ENCODE measurements at places on chromosomes 4 and X. TPM values are rescaled to one million over a fixed set of nuclear protein-coding genes. Genes with fewer than 3 reads are reported as not detected.

Gene SPANXB1
- total RNA-seq: not detected

Gene GAGE13
- not detected for total RNA-seq

Gene FANCB
- total RNA-seq: 11.3 TPM

Gene CYTL1
- 1.7 TPM for total RNA-seq

Gene TMEM31
- total RNA-seq: 0.55 TPM

Gene OPHN1
- 1.5 TPM for total RNA-seq

Gene ODAM
- not detected for total RNA-seq

Gene GPR101
- not detected for total RNA-seq

Gene MAGEA4
- 0.68 TPM for total RNA-seq

Gene GABRA4
- total RNA-seq: not detected

Gene GPR119
- total RNA-seq: not detected

Gene PDE6B
- 10.2 TPM for total RNA-seq

Gene TEX13C
- 0.24 TPM for total RNA-seq

- DNase-seq: no peak
Observed at GRCh38 chr4:10656988-10657387, 27.6 kb downstream of the CLNK start.

DNA sequence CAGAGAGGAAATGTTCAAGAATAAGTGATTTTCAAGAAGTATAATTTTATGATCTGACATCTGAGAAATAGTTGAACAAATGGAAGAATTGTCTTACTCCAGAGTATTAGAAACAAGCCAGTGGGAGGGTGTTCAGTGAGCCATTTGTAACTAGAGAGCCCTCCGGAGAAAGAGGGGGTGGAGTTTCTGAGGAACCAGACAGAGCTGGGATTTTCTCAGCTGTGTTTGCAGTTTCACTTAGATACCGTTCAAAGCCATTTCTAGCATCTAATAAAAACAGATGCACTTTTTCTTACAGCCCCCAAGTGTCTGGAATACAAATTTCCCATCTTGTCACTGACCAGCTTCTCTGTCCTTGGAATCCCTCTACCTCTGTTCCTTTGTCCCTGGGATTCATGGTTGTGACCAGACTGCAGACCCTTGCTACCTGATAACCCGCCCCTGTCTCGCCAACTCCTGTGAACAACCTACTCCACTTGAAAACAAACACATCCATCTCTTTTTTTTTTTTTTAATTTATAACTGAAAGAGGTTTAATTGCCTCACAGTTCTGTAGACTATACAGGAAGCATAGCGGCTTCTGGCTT is 132.8 kb upstream of the KLF3 start:
- DNase-seq: no peak

DNA sequence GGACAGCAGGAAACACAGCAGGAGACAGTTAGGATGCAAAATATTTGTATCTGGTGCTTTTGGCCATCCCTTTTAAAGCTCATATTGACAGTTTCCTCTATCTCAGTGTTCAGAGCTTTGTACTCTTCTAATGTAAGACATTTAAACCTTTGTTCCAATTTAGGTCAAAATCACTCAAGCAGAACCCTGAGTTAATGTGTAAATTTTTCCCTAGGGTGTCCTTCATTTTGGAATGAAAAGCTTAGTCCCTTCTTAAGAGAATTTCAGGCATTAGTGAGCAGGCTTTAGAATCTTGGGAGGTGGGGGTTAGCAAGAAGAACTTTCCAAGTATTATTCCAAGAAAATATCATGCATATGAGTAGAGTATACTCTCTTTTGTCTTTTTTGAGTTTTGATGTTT is 188.7 kb downstream of the GBA3 start:
- no peak for DNase-seq

DNA sequence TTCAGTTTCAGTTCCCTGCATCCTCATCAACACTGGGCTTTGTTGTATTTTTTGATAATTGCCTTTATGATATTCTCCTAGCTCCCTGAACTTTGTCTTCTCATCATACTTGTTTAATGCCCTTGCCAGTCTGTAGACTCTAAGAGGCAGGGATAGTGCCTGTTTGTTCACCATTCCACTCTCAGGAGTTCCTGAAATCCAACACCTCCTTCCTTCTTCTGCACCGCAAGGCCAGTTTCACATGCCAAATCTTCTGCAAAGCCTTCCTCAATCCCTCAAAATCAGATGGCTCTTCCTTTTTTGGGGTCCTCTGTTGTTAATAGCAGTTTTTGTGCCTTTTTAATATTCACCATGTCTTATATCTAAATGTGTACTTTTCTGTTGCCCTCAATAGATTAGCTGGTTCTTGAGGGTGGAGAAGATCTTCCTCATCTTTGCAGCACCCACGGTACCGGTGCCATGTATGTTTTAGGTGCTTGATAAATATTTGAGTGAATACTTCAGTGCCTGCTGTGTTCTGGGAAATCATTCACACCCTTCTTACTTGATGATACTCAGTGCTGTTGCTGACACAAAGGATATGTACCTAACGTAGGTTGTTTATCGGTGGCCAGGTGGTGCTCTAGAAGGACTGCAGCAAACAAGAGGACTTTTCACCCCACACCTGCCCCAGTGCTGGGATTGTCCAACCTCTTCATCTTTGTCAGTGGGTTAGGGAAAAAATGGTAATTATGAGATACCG is 85.3 kb upstream of the LIMCH1 start:
- no peak for DNase-seq

- no peak for DNase-seq
Observed at GRCh38 chr4:42541647-42542046, 115.3 kb downstream of the ATP8A1 start.

GRCh38 chr4:64341711-64342110 is 67.5 kb downstream of the TECRL start:
- DNase-seq: no peak

DNA sequence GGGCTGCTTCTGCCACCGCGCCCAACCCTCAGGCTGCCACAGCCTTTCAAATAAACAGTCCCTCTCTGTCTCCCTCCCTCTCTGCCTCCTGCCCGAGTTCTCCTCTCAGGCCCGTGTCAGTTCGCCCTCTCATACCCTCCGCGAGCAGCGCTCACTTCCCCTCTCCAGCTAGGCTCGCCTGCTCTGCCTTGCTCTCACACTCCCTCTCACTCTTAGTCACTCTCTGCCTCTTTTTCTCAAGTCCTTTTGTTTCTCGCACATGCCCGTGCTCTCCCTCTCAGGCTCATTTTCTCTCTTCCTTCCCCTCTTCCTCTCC is 3.2 kb downstream of the EFNB1 start:
- DNase-seq: peak; percentile 27

- no peak for DNase-seq
Observed at GRCh38 chrX:85504381-85504780, 124.9 kb upstream of the POF1B start.

DNA sequence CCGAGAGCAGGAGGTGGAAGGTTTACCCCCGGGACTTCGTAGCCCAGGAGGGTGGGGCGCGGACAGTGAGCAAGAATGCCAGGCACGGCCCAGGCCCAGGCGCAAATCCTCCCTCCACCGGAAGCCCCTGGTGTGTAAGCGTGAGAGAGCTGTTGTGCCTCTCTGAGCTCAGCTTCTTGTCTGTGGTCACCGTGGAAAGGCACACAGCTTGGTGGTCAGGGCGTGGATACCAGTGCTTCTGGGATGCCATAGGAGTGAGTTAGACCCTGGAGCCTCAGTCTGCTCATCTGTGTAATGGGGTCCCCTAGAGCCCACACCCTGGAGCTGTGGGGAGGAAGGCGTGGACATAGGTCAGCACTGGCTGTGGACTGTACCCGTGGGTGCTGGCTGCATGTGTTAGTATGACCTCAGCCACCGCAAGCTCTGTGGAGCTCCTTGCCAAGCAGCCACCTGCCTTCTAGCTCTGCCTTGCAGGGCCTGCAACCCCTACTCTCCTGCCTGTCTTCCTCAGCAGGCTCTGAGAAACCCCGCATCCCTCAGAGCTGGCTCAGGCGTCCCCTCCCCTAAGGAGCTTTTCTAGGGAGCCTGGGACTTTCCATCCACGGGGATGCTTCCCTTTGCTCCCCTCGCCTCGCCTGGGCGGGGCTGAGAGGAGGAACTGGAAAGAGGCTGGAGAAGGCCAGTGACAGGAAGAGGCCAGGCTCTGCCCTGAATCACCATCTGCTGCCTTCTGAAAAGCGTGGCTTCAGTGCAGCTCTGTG is 28.0 kb upstream of the AFAP1 start:
- no peak for DNase-seq

- DNase-seq: no peak
Observed at GRCh38 chr4:1474126-1475090, 68.2 kb upstream of the NKX1-1 start.

DNA sequence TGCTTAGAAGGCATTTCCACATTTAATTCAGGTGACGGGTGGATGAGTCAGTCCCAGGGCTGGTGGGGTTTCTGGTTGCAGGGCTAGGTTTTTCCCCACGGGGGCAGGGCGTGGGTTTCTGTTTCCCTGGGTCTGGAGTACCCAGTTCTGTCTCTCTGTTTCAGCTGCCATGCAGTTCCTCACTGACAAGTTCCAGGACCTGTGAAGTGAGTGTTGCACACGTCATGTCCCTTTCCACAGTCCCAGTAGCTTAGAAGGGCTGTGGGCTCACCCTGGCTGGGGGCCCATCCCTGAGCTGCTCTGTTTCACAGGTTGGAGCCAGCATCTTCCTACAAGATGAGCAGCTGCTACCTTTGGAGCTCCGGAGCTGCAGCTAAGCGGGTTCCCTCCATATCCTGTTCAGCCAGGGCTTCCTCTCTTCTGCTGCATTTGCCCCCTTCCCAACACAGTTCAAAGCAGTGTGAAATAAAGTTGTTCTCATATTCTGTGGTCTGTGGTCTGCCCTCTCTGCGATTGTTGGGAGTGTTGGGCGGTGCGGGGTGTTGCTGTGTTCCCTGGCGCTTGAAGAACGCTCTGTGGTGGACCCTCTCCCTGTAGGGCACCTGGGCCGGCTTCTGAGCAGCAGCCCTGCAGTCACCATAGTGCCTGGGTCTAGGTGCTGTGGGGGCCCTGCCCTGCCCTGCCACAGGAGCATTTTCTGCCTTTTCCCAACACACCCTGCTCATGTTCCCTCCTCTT is 3.9 kb downstream of the LOC101059915 start:
- DNase-seq: no peak

- DNase-seq: no peak
Observed at GRCh38 chr4:180098586-180098985, 2144.6 kb upstream of the TENM3 start.

DNA sequence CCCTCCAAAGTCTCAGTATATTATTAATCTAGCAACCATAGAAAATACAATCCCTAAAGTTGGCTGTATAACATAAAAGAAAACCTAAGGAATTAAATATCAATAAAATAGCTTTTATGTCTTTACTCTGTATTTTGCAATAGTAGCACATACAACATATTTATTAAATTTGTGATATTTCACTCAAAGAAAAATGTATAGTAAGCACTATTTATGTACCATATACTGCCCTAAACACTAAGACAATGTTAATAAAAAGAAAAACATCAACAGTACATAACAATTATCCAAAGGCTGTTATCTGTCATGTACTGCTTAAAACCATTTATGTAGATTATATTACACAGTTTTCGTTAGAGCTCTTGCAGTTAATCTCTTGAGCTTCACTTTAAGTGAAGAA is 834.5 kb upstream of the INTU start:
- DNase-seq: no peak

GRCh38 chr4:98027827-98028226 is 115.4 kb downstream of the STPG2 start:
- no peak for DNase-seq

DNA sequence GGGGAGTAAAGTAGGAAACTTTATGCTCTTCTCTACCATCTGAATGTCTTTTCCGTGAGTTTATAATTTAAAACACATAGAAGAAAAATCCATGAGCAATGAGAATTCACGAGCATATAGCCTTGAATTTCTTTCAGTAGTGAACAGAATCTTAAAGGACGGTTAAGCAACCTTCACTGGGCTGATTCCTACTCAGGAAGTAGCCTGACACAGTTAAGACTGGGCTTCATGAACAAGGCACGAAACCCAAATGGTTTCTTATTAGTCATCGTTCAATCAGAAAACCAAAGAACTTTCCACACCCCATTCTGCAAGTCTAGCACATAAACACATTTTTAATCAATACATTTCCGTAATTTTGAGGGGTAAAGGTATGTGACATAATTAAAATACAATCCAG is 95.8 kb downstream of the SH3KBP1 start:
- no peak for DNase-seq

DNA sequence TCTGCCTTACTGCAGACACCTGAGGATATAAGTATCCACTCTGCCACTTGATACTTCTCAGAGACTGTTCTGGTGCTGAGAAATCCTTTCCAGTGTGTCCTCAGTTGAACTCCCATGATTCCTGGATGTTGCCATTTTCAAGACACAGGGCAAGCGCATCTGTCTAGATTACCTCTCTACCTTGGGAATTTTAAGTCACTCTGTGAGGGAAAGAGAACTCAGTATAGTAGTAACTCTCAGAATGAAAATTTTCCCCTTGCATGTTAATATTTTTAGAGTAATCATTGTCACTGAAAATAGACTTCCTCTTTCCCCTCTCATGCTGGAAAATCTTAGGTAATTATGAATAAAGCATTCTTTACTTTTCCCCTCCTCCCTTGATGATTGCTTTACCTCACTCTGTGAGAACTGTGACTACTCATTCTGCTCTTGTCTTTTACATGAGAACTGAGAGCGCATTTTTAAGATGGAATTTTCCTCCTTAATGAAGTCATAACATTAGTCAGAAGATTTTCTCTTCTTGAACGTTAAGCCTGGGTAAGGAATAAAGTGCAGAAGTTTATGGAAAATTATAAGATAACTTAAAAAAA is 45.0 kb downstream of the TET2 start:
- DNase-seq: no peak

DNA sequence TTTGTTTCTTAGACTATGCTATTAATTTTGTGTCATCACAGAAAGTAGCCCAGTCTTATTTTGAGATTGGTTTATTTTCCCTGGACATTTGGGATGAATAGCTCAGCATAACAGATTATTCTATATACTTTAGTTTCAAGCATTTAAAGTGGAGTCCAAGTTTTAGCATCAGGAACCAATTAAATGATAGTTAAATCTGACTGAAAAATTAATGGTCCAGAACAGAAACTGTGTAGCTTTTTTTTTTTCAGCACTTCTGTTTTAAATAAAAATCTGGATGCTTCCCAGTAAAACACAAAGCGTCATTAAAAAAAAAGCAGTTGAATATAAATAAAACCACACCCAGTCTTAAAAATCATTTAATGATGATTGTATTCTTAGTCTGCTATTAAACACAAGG is 59.4 kb upstream of the PITX2 start:
- DNase-seq: no peak

DNA sequence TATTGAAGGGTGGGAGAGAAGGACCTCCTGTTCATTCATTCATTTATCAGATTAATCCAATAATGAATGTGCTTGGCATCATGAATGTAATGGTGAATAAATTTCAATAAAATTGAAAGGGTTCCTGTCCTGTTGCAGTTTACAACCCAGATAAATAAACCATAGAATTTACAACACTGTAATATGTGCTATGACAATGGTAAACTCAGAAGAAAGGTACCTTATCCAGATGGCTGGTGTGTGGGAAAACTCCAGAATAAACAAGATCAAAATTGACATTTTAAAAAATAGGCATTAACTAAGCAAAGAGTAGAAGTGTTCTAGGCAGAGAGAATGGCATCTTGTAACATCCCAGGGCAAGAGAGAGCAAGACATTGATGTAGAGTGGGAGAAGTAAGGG is 15.3 kb downstream of the ARL13A start:
- no peak for DNase-seq

All from H9 (cell line).